ENCODE measurements at places on chromosomes 2 and 18.

GRCh38 chr2:69123182-69123581 is 110.2 kb downstream of the ANTXR1 start:
- DNase-seq = no peak

DNA sequence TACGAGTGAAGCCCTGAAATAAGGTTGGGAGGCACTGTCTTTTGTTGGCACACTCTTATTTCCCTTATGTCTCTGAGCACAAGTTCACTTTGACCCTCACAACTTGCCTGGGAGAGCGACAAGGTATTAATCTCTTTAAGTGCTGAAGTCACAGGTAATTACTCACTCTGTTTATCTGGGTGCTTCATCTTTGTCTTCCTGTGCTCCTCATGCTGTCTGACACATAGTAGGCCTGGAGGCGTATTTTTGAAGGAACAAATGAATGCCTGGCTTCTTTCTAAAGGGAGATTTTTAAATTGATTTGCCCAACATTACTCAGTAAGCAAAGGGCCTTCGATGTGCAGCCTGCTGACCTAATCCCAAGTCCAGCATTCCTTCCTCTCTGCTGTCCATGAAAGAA is 507.1 kb upstream of the TNP1 start:
- no peak for DNase-seq

DNA sequence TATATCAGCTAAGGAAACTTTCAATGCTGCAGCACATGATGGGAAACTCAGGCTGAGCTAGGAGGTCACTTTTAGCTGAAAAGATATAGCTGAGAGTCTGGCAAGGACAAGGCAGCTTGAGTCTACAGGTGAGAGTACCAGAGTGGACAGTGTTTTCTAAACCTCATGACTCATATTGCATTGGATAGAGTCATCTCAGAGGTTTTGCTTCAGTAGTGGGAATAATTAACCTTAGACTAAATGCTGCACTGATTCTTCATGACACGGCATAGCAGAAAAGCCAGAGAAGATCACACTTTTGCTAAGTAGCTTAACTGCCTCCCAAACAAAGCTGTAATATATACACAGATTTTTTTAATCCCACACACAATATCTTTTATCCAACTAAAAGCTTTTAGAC is 865.0 kb upstream of the CDH2 start:
- no peak for DNase-seq

DNA sequence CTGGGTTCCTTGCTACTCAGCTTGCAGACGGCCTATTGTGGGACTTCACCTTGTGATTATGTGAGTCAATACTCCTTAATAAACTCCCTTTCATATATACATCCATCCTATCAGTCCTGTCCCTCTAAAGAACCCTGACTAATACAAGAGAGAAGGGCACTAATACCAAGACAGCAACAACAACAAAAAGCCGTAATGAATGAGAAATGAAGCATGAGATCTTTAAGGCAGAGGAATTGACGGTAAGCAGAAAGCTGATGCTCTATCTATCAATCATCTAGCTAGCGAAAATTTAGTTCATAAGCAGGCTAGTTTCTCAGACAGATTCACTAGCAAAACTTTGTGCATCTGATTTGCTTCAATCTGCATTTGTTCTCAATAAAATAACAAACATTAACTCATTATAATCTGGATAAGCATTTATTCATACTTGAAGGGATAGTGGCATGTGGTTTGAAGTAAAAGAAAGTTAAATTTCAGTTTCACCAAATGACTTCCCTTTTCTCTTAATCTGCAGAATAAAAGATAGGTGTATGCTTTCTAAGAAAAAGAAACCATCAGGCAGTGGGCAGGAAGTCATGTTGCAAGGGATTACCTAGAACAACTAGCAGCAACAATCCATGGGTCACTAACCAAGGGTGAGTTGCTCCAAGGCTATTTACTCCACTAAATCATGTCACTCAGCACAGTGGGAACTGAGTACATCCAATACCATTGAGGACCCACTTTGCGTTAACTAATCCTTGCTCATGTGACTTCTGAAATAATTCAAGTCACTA is 376.5 kb downstream of the TMEM182 start:
- DNase-seq = no peak

DNA sequence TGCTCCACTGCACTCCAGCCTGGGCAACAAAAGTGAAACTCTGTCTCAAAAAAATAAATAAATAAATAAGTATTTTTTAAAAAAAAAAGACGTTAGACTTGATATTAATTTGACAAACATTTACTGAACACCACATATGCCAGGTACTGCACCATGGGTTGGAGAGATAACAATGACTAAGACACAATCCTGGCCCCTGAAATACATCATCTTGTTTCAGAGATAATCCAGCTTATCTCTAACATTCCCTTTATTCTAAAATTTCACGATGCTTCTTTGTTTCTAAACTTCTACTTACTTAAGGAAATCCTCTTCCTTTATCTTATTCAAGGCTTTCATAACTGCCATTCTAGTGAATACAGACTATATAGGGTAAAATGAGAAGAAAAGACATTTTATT is 55.0 kb upstream of the PEX13 start:
- no peak for DNase-seq

GRCh38 chr2:66724241-66724640 is 289.3 kb downstream of the MEIS1 start:
- no peak for DNase-seq

DNA sequence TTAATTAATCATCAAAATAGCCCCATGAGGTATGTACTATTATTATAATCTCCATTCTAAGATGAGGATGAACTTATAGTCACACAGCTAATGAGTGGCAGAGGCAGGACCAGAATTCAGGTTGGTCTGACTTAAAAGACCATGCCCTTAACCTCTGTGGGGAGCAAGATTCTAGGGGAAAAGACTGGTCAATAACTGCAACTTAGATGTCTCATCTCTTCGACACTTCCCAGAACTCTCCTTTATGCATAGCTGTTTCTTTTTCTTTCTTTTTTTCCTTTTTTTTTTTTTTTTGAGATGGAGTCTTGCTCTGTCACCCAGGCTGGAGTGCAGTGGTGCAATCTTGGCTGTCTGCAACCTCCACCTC is 66.3 kb upstream of the RTN4 start:
- no peak for DNase-seq

DNA sequence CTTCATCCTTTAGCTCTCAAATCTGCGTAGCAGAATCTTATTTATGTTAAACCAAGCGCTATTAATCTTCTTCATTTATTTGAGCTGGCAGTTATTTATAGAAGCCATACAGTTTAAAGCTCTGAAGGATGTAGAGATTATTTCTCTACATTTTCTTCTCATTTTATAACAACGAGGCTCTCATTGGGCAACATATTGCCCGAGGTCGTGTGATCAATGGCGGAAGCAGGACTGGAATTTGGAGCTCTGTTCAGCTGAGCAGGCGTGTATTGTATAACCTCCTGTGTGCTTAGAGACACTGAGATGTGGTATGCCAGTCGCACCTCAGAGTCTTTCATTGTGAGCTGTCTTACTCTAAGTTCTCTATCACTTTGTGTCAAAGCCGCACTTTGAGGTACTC is 17.5 kb upstream of the DRC1 start:
- no peak for DNase-seq

DNA sequence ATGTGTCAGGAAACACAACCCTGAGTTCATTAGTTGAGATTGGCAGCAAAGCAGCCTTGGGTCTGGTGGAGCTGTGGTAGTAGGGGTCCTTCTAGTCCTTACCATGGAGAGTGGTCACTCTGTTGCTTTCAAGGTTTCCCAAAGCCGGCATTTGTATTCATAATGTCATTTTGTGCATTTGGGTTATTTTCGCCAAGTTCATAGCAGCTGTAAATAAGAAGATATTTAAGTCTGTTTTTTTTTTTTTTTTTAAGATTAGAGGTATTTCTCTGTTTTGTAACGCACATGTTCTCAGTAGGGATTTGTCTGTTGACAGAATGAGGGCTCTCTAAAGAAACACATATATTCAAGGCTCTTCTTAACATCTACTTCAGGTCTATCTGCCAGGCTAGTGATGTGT is 114.1 kb downstream of the PRPF40A start:
- DNase-seq = no peak
